Activated T-cell treated with anti-CD3 and anti-CD28 coated beads for 1 hour (primary cell): ENCODE measurements at places on chromosomes 12 and 14.

DNA sequence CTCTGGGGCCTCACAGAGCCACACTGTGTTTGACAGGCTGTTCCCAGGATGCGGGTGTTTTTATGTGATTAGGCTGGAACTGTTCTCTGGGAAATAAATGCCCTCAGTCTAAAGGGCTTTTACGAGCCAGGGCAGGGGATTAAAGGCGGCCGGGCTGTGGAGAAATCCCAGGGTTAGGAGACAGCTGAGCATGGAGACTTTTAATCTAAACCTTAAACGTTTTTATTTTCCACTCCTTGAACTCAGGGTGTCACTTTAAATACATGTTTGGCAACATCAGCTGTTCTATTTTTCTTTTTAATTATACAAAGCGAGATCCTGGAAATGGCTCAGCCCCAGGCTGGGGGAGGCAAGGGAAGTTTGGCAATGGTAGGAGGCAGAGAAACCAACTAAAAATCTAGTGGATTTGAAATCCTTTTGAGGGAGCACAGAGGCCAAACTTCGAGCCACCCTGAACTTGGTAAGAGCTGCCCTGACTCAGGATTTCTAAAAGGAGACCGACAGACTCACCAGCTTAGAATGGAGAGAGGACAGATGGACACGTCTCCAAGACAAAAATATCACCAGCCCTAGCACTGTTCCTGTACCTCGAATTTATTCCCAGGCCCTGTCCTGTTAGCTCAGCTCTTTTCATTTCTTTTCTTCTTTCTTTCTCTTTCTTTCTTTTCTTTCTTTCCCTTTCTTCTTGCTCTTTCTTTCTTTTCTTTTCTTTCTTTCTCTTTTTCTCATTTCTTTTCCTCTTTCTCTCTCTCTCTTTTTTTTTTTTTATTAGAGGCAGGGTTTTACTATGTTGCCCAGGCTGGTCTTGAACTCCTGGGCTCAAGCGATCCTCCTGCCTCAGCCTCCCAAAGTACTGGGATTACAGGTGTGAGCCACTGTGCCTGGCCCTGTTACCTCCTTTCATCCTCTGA lies 15.8 kb upstream of the ORAI1 start:
- DNase-seq: no peak

- no peak for DNase-seq
Measured at GRCh38 chr12:13563743-13564125, 367.2 kb downstream of the EMP1 start.

- peak; percentile 2 for DNase-seq
Measured at GRCh38 chr12:34219046-34219770, 196.9 kb downstream of the ALG10 start.

DNA sequence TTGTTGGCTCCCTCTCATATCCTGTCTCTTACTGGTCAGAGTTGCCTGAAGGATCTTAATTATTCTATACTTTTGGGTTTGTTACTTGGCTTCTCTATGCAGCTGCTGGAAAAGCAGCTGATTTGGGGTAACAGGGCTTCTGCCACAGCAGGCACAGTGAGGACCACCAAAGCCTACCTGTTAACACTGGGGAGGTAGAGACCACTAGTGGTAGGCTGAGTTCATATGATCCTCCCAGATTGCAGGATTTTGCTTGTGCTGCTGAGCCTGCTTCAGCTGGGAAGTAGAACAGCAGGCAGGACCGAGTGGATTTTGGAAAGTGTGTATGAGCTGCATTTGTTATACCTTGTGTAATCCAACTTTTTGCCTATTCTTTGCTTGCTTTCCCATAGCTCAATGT lies 34.1 kb downstream of the RCOR1 start:
- no peak for DNase-seq

- no peak for DNase-seq
Measured at GRCh38 chr12:11672256-11673191, 23.1 kb downstream of the ETV6 start.

DNA sequence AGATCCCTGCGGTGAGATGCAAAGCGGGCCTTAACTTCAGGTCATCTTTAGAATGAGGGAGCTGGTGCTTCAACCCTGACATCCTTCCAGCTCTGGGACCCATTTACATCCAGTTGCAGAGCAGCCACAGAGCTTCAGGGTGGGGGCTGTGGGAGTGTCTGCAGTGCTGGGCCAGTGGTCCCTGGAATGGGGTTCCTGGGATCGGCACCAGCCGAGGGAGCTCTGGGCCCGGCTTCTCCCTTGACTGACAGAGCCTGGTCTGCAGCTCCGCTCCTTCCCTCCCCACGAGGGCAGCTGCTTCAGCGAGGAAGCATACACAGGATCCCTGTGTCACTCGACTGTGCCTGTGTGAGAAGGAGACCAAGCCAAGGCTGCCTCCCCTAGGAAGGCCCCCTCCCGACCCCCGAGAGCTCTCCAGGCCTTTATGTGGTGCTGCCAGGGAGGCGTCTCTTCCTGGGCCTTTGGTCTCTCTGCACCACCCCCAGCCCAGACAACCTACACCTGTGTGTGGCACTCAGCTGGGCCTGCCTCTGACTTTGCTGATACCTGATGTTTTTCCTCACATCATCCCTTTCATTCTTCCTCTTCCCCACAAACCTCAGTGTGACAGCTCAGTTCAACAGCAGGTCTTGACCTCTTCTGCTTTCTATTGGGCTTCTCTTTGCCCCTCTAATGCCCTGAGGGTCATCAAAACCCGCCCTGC lies 48.1 kb upstream of the RIN3 start:
- DNase-seq: no peak

DNA sequence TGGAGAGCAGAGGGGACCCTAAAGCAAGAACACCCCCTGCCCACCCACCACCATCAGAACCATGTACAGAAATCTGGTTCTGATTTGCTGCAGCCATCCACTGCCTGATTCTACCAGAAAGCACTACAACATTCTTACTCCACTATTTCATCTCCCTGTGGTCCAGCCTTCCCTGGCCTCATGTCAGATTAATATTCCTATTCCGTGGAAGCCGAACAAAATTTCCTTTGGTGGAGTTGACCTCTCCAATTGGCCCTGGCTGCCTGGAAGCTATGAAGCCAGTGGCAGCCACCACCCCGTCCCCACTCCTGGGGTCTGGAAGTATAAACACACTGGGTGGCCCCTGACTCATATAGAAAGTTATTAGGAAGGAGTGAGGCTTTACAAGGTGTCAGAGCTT lies 60.2 kb downstream of the ANO2 start:
- no peak for DNase-seq

- DNase-seq: no peak
Measured at GRCh38 chr12:47223848-47224213, 144.1 kb upstream of the AMIGO2 start.

DNA sequence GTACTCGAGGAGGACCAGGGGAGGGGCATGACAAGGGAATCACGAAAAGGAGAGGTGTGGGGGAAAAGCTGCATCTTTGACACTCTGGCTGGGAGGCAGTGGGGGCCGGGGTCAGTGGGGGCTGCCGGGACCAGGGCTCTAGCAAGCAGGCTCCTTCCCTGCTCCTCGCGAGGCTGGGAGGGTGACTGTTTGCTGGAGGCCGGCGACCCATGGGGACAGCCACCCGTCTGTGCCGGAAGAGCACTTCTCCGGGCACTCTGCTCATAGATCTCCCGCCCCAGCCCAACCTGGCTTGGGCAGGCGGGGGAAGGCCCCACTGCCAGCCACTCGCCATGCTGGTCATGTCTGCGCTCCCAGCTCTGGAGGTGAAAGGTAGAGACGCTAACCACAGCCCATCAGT lies 130.7 kb downstream of the RBM19 start:
- no peak for DNase-seq

GRCh38 chr12:5260591-5261086 lies 171.3 kb upstream of the NTF3 start:
- DNase-seq: no peak

DNA sequence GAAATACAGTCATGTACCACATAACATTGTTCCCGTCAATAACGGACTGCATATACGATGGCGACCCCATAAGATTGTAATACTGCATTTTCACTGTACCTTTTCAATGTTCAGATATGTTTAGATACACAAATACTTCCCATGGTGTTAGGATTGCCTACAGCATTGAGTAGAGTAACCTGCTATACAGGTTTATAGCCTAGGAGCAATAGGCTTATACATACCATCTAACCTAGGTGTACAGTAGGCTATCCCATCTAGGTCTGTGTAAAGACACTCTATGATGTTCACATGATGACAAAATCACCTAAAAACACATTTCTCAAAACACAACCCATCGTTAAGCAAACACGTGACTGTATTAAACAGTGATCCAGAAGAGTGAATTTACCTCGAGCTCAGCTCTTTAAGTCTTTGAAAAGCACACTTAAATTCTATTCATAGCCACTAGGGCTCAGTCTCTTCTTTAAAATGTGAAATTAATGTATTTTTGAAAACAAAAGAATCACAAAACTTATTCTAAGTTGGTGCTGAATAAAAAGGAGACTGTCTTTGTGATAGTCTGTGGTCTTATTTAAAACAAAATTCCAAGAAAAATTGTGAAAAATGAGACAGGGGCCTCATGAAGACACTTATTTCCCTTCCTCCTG lies 239.1 kb upstream of the ARID2 start:
- DNase-seq: no peak

DNA sequence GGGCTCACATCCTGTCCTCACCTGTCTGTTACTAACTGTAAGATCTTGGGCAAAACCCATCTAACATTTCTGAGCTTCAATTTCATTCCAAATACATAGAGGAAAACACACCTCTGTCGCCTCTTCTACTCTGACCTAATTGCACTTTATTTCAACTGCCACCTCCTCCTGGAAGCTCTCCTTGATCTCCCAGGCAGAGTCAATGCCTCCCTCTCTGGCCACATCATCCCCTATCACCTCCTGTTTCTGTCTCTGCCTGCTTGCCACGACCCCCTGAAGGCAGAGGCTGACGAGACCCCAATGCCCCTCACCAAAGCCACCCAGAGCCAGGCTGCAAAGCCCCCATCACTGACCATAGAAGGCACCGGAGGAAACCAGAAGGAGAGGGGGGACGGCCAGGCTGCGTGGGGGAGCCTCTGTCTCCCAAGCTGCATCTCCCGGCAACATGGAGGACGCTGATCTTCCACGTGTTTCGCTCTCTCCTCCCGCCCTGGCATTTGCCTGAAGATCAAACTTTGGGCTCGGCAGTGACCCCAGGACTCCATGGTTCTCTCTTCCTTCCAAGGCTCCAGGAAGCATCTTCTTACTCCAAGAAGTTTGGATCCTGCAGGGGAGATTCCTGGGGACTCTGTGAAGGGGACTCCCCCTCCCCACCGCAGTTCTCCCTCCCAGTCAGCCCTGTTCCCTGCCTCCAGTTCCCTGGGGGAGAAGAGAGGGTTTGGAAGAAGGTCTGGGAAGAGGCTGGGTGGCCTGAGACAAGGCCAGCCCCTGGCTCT lies 50.1 kb upstream of the BCL11B start:
- DNase-seq: no peak

DNA sequence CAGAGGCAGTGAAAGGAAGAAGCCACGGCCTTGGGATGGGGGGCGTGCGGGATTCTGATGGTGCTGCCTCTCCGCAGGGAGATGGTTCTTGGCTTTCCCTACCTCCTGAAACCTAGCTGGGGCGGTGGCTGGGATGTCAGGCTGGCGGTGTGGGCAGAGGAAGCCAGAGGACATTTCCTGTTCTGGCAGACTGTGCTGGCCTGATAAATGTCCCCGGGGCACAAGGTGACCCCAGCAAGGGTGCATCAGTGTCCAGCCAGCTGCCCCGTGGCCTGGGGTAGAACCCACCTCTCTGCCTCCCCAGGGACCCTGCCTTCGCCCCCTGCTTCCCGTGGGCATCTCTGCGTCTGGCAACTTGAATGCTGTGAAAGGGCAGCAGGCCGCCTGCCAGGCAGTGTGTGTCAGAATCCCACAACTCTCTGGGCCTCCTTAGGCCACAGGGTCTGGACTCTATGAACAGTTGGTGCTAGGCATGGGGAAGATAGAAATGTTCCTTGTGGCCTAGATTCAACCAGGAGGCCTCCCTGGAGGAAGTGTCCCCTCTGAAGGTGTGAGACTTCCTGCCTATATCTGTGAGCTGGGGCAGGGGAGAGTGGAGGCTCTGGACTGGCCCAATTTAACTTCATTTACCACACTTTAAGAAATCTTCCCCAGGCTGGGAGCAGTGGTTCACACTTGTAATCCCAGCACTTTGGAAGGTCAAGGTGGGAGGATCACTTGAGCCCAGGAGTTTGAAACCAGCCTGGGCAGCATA lies 4.9 kb downstream of the SH2B3 start:
- no peak for DNase-seq
